GM04504 (cell line): ENCODE measurements at places on chromosomes 13 and 19.

DNA sequence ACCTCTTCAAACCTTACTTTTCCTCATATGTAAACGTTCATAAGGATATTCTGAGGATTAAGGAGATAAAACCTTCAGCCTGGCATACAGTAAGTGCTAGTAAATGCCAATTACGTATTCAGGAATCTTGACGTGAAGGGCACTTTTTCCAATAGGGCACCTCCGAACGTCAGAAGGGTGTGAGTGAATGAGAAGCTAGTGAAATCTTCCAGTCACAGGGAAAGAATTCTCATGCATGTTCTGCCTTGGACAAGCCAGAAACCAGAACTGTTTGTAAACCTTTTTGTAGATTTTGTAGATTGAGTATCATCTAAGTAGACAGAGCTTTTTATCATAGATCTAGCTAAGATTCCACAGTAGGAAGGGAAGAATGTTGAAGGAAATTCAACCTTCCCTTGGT lies 16.5 kb downstream of the DGKH start:
- DNase-seq: no peak

DNA sequence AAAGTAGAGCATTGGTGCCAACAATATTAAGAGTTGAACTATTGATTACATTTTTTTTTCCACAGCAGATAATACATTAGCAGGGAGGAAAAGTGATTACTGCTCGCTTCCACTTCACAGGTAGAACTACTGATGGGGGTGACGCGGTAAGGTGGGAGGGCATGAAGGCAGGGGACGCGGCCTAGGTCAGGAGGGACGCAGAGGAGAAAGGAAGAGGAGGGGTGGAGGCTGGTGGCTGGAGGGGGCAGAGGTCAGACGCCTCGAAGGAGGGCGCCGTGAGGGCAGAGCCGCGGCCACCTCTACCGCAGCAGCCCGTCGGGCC lies 287 bp upstream of the B3GLCT start:
- DNase-seq: no peak

- DNase-seq: no peak
Observed at GRCh38 chr19:56603829-56604228, 8.7 kb downstream of the ZNF71 start.

DNA sequence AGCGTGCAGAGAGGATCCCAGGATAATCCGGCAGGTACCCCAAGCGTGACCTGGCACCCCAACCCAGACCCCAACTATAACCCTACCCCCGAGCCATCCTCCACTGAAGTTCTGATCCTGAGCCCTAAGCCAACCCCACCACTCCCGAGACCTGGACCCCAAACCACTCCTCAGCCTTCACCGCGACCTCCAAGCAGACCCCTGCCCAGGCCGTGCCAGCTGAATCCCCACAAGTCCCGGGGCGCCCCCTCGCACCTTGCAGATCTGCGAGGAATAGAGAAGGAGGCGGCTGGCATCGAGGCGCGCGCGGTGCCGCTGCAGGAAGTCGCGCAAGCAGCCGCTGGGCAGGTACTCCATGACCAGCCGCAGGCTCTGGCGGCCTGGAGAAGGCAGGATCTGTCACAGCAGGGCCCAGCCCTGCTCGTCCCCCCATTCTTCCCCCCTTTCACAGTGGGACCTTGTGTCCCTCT lies 10.1 kb upstream of the INSL3 start:
- DNase-seq: no peak

- no peak for DNase-seq
Observed at GRCh38 chr13:40082639-40083038, 427.2 kb downstream of the COG6 start.

GRCh38 chr19:50702871-50703829 lies 16.5 kb downstream of the SHANK1 start:
- DNase-seq: no peak

DNA sequence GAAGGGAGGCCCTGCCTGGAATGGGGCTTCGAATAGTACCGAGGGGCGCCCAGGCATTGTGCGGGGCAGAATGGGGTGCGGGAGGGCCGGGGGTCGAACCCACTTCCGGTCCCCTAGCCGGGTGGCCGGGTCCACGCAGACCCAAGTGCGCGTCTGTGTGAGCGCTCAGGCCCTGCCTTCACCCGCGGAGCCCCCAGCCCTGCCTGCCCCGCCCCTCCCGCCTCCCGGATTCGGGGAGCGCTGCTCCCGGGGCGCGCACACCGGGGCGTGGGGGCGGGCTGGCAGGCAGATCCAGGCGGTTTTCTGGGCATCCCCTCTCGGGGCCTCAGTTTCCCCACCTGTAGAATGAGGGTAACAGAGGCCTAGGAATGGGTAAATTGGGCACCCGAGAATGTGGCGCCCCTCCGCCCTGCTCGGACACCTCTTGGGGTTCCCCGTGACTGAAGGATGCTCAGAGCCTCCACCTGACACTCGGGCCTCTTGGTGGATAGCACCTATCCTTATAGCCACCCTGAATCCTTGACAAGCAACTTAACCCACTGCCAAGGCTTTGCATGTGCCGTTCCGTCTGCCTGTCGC lies 682 bp downstream of the PIK3R2 start:
- no peak for DNase-seq

DNA sequence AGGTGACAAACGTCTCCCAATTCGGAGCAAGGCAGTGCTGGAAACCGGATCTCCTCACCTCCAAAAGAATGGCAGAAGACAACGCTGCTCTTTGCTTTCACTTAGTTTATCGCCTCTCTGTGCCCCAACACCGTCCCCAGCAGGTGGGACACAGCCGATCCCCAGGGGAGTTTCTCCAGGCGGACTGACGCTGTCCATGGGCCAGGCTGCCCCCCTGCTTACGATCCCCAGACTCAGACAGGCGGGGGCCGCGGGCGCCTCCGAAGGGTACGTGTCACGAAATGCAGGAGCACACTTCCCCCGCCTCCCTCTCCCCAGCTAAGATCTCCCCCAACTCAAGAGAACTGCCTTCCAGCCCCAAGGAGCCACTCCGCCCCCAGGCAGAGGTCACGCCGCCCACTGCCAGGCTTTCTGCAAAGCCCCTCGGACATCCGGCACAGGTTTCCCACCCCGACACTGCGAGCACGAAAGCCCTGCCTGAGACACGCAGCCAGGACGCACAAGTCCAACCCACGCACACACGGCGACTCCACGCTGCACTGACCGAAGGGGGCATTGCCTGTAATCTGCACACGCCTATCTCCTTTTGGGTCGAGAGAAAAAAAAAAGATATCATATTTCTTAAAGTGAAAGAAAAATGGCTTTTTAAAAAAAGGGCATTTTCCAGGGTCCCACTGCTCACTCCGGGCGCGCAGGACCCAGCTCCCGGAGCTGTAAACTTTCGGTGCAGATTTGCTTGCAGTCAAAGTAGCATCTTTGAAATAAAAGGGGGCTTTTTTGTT lies 2.0 kb downstream of the SPRY2 start:
- peak; percentile 73 for DNase-seq

DNA sequence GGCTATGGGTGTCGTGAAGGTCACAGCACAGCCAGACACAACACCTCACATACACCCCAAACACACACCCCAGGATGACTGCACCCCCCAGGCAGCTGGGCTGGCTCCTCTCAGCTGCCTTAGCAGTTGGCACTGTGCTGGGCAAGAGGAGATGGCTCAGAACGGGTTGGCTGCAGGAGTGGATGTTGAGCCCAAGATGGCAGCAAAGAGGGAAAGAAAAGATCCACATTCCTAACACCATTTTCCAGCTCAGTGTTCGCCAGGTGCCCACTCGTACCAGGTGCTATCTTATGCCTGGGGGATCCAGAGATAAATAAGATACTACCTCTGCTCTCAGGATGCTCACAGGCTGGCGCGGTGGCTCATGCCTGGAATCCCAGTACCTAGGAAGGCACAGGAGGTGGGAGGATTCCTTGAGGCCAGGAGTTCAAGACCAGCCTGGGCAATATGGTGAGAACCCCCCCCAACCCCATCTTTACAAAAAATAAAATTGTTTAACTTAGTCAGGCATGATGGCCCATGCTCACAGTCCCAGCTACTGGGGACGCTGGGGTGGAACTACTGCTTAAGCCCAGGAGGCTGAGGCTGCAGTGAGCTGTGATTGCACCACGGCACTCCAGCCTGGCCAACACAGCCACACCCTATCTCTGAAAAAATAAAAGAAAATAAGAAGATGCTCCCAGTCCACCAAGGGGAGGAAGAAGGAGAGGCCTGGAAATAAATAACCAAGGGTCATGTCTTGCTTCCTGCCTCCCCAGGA lies 89.7 kb upstream of the ZNF507 start:
- DNase-seq: no peak

DNA sequence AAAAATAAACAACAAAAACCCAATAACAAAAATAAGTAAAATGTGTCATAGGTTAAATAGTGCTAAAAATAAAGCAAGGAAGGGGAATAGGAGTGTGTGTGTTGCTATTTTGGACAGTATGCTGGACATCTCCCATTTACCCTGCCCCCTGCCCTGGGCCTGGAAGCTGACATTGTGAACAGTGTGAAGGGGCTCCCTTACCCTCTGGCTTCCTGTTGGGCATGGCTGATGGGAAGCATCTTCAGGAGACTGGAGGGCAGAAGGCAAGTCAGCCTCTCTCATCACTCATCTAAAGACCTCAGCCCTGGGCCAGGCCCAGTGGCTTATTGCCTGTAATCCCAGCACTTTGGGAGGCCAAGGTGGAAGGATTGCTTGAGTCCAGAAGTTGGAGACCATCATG lies 26.7 kb downstream of the KCTD15 start:
- no peak for DNase-seq

DNA sequence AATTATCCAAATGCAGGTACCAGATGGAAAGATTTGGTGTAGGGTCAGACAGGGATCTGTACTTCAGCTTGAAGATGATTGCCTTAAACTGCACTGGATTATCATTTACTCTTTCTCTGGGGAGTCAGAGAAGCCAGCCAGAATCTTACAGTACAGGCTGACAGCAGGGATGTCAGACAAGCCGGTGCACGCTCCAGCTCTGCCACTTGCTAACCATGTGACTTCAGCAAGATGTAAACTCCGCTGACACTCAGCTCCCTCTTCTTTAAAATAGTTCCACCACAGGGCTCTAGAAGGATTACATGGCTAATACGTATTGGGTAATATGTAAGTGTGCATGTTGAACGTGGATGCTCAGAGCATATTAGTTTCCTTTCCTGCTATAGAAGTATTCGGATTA lies 251.4 kb upstream of the MAB21L1 start:
- DNase-seq: no peak

- DNase-seq: no peak
Observed at GRCh38 chr19:19278315-19278714, 5.2 kb upstream of the TM6SF2 start.

GRCh38 chr13:59441596-59442280 lies 722.0 kb downstream of the DIAPH3 start:
- no peak for DNase-seq

GRCh38 chr13:45792827-45793303 lies 58.7 kb downstream of the SIAH3 start:
- DNase-seq: no peak

- no peak for DNase-seq
Observed at GRCh38 chr19:34459614-34460013, 21.9 kb upstream of the WTIP start.
